Aorta (tissue), 5 donors: ENCODE measurements at places on chromosomes 7 and 10. TPM values are rescaled to one million over a fixed set of nuclear protein-coding genes. Genes with fewer than 3 reads are reported as not detected.
A peak's percentile ranks its signal among the peaks of the same experiment; 100 is the strongest.

GRCh38 chr7:6008668-6009611, at the start of the genes AIMP2 and PMS2:
AIMP2 (plus strand) TSS chr7:6009272; CDS start chr7:6009364, 92 bp downstream.
PMS2 (minus strand) TSS chr7:6009049; CDS start chr7:6009019, 30 bp downstream.
- peak; percentile 99 for DNase-seq

CPA5 gene
- not detected for total RNA-seq

CNNM1 gene
- total RNA-seq: 0.23 TPM

STRA8 gene
- total RNA-seq: not detected

GRID1 gene
- 1.1 TPM for total RNA-seq

- DNase-seq: peak; percentile 92
Observed at GRCh38 chr10:127922675-127923366, 15.9 kb downstream of the PTPRE start.

TLX1 gene
- total RNA-seq: not detected
